Fibroblast of skin of right quadriceps (primary cell): ENCODE measurements at places on chromosomes 16 and 17.

GRCh38 chr16:63945806-63946205, 1176.1 kb downstream of the CDH11 start:
- peak; percentile 50 for DNase-seq

GRCh38 chr17:3276126-3276525, 22.0 kb downstream of the OR3A1 start:
- DNase-seq = no peak

DNA sequence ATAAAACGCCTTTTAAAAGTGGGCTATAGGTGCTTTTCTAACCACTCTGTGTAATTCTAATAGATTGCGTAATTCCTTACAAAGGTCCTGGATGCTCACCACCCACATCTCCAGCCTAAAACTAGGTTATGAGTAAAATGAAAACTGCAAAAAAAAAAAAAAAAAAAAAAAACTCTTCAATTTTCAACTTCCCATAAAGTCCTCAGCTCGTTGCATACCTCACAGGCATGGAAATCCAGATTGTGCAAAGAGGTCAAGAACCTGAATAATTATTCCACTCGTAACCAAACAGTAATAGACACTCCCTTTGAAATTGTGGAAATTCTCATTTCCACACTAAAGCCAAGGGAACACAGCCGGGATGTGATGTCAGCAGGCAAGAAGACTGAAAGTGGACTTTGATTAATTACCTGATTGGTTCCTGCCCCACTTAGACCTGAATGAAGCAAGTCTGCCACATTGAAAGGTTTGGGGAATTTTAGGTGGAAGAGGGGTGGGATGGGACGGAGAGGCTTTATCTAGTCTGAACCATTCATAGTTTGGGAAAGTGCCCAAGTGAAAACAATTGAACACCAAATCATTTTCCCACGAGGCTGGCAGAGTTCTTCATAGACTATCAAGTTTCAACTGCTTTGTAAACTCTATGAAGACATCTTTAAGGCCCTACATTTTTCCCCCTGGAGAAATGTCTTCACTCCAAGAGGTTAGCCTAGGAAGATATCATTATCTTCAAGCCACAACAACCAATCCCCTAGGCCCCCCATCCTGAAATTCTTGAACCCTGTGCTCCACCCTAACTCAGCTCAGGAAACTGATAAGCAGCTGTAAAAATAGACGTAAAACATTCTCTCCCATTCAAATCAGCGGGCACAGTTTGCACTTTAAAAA, 49.1 kb upstream of the TANC2 start:
- DNase-seq = no peak

DNA sequence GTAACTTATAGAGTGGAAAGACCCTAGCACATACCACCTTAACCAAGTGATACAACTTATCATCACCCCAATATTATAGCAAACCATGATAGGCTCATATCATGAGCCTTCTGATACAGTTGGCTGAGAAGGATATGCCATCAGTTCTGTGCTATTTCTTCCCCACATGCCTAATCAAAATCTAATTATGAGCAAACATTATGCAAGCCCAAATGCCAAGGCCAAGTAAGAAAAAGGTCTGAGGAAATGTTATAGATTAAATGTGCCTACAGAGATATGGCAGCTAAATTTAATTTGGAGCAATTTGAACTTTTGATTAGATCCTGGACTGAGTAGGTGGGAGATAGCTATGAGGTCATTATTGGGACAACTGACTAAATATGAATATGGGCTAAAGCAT, 225.9 kb upstream of the PMFBP1 start:
- DNase-seq = no peak

- DNase-seq = no peak
These were observed 15.2 kb downstream of the CHRNB1 start for GRCh38 chr17:7459961-7460545.

GRCh38 chr17:55210292-55210691, 54.5 kb upstream of the HLF start:
- DNase-seq = no peak
